ENCODE measurements at places on chromosomes 13 and 19. TPM values are rescaled to one million over a fixed set of nuclear protein-coding genes. Genes with fewer than 3 reads are reported as not detected.

DNA sequence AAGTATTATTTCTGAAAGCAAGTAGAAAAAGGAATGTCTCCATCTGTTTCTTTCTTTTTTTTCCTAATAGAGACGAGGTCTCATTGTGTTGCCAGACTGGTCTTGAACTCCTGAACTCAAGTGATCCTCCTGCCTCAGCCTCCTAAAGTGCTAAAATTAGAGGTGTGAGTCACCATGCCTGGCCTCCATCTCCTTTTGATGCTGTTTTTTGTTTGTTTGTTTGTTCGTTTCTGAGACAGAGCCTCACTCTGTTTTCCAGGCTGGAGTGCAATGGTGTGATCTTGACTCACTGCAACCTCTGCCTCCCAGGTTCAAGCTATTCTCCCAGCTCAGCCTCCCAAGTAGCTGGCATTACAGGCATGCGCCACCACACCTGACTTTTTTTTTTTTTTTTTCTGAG lies 14.5 kb upstream of the ABCC4 start:
- no peak for DNase-seq

DNA sequence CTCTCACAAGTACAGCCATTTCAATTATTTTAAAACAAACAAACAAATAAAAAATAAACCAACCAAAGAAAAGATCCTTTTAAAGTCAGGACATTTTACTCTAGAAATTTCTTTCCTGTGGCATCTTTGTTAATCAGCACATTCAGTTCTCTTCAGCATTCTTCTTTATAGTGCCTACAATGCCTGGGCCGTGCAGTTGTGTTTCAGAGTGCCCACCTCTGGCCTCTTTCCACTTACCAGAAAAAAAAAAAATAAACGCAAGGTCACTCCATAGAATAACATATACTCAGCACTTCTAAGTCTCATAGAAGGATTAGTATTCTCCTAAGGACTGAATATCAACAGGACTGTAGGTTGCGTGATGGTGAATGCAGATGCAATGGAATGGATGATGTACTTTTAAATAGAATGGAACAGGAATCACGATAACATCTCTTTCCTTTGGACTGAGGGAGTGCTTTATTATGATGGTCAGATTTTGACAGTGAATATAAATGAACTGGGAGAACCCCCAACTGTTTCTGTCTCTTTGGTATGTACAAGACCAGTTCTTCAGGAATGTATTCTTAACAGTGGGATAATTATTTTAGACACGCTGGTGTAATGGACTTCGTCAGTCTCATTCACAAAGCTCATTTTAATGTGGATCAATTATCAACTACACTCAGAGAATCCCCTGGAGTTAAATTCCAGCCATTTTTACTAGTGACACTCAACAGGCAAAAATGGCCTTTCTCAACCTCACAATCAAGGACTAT lies 125.0 kb upstream of the NBEA start:
- no peak for DNase-seq

DNA sequence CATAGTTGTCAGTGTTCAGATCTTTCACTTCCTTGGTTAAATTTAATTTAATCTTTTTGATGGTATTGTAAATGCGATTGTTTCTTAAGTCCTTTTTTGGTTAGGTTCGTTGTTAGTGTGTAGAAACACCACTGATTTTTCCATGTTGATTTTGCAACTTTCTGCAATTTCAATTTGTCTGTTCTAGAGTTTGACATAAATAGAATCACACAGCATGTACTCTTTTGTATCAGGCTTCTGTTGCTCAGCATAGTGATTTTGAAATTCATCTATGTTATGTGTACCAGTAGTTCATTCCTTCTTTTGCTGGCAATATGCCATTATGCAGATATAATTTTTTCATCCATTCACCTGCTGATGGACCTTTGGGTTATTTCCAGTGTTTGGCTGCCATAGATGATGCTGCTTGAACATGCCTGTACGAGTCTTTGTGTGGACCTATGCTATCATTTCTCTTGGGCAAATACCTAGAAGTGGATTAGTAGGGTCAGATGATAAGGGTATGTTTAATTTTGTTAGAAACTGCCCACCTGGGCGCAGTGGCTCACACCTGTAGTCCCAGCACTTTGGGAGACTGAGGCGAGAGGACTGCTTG lies 33.1 kb downstream of the BICRA start:
- no peak for DNase-seq

The LENG9 gene
- 7.2 TPM for total RNA-seq

- no peak for DNase-seq
Measured at GRCh38 chr13:96903085-96903484, 91.2 kb downstream of the OXGR1 start.

GRCh38 chr13:92436924-92437323 lies 789.7 kb upstream of the GPC6 start:
- no peak for DNase-seq

GRCh38 chr13:33076001-33076992 lies 60.1 kb downstream of the KL start:
- no peak for DNase-seq

- DNase-seq: no peak
Measured at GRCh38 chr19:1472231-1473084, 6.6 kb downstream of the C19orf25 start.

- DNase-seq: no peak
Measured at GRCh38 chr13:49629947-49630346, 1.6 kb downstream of the ARL11 start.

The CDC42EP5 gene
- 38.2 TPM for total RNA-seq

The GRIN2D gene
- total RNA-seq: 0.61 TPM

The LRRC4B gene
- total RNA-seq: 4.6 TPM

DNA sequence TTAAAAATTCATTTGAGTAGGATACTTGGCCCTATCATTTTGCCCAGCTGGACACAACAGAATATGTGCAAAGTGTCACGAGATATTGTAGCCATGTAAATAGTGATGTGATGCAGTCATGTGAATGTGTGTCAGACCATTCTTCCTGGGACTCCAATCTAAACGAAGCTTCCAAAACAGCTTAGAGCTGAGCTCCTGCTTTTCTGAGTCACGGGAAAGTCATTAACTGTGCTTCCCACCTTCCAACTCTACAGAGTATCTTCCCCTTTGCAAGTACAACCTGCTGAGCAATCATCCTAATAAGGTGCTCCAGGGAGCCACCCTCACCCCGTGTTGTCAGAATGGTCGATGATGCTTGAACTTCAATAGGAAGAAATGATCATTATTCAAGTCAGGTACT lies 294.7 kb downstream of the MYO16 start:
- no peak for DNase-seq

The ZNF772 gene
- total RNA-seq: 6.6 TPM

- no peak for DNase-seq
Measured at GRCh38 chr13:113170511-113170910, 12.1 kb downstream of the PROZ start.

All from upper lobe of right lung (tissue), 1 donor.